Left ventricle myocardium inferior (tissue), 1 donor: ENCODE measurements at places on chromosomes 2 and 18.

DNA sequence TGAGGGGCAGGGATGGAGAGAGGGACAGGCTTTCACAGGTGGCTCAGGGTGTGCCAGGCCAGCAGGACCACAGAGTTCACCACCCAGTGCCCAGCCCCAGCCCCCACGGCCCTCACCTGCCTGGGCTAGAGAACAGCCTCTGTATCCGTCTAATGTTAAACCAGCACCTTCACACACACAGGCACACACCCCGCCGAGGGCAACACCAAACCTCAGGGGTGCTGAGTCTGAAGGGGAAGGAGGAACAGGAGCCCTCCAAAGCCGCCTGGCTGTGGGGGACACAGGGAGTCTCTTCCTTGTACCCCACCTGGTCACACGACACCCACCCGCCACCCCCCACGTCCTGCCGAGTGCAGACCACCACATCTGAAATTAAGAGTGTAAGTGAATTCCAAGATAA is 205.8 kb upstream of the SALL3 start:
- H3K4me3 ChIP-seq: no peak overlapping the region
- H3K4me1 ChIP-seq: no peaks in the 10 kb centered on the region
- no peaks in the 10 kb centered on the region for H3K36me3 ChIP-seq
- H3K27me3 ChIP-seq: peaks cover 52% of the 10 kb centered on the region
- no peak overlapping the region for H3K27ac ChIP-seq

DNA sequence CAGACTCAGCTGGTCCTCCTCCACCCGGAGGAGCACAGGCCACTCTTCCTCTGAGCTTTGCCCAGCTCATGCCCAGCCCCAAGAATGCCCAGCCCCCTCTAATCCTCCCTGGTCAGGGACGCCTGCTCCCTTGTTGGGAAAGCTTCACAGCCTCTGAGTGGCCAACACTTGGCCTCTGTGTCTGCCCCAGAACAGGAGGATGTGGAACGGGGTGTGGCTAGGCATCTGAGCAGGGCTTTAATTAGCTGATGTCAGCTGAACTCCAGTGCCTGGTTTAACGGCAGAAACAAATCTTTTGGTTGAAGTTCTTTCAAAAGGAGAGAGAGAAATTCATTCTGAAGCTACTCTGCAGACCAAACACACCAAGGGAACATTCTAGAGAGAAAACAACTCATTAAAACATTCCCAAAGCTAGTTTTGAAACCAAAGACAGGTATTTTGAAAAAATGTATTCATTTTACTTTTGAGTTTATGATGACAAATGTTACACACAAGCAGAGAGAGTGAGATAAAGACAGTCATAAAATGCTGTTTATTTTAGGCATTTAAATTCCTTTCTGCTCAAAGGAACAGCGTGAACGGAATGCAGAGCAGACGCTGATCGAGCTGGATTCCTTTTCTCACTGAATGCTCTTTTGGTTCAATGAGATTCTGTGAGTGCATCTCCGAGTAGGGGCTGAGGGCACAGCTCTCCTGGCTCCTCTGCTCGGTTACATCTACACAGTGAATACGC is 63.8 kb downstream of the RTP5 start:
- DNase-seq: no peak
- H3K27ac ChIP-seq: no peak overlapping the region
- H3K4me3 ChIP-seq: no peak overlapping the region
- no peaks in the 10 kb centered on the region for H3K36me3 ChIP-seq
- peaks cover 8% of the 10 kb centered on the region for H3K4me1 ChIP-seq

- no peak for DNase-seq
- H3K36me3 ChIP-seq: no peaks in the 10 kb centered on the region
- H3K4me1 ChIP-seq: no peaks in the 10 kb centered on the region
- no peak overlapping the region for H3K4me3 ChIP-seq
- H3K27ac ChIP-seq: no peak overlapping the region
These were observed 4.2 kb downstream of the TEX51 start for GRCh38 chr2:126902859-126903258.

- no peaks in the 10 kb centered on the region for H3K4me1 ChIP-seq
- peaks cover 7% of the 10 kb centered on the region for H3K27me3 ChIP-seq
- H3K4me3 ChIP-seq: no peak overlapping the region
- H3K27ac ChIP-seq: no peak overlapping the region
These were observed 35.6 kb upstream of the NRP2 start for GRCh38 chr2:205646680-205647079.

DNA sequence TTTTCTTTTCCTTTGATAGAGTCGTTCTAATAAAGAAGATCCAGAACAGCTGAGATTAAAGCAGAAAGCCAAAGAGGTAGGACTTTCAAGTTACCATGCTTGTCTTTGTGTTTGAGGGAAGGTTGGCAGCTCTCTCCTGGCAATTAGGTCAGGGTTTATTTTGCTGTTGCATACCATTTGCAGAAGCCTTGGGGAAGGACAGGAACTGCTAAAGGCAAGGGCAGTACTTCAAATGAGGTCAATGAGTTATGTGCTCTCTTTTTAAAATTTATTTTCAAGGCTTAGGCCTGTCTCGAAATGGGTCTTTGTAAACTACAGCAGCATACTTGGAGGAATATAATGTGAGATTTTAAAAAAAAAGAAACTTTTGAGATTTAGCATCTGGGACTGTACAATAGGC is 108.9 kb downstream of the TAF4B start:
- no peaks in the 10 kb centered on the region for H3K27me3 ChIP-seq
- H3K27ac ChIP-seq: peak overlapping the region; percentile 61
- no peak overlapping the region for H3K4me3 ChIP-seq
- H3K4me1 ChIP-seq: peaks cover 19% of the 10 kb centered on the region

DNA sequence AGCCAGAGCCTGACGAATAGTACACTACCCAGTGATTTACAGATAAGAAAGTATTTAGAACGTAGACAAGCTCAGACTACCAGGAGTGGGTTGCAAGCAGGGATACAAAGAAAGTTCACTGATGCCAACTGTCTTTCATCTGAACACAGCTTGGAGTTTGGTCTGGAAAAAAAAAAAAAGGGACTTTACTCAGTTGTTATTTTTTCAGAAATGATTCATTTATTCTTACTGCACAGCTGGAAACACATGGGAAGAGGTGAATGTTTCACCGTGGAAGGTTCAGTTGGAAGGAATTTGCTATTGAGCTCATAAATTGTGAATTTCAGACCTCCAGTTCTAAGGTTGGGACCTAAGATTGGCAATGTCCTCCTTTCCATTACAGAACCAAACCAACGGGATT is 259.7 kb downstream of the ETAA1 start:
- no peaks in the 10 kb centered on the region for H3K36me3 ChIP-seq
- H3K27me3 ChIP-seq: no peaks in the 10 kb centered on the region
- H3K4me1 ChIP-seq: no peaks in the 10 kb centered on the region
- no peak for DNase-seq
- H3K4me3 ChIP-seq: no peak overlapping the region

- H3K27me3 ChIP-seq: no peaks in the 10 kb centered on the region
- no peak overlapping the region for H3K27ac ChIP-seq
- H3K4me3 ChIP-seq: no peak overlapping the region
- H3K4me1 ChIP-seq: no peaks in the 10 kb centered on the region
- H3K36me3 ChIP-seq: no peaks in the 10 kb centered on the region
These were observed 79.7 kb upstream of the DOCK10 start for GRCh38 chr2:225122007-225122406.

- H3K27me3 ChIP-seq: no peaks in the 10 kb centered on the region
- no peak for DNase-seq
- no peak overlapping the region for H3K27ac ChIP-seq
- peaks cover 21% of the 10 kb centered on the region for H3K4me1 ChIP-seq
These were observed 13.9 kb upstream of the ST8SIA5 start for GRCh38 chr18:46770708-46771107.

DNA sequence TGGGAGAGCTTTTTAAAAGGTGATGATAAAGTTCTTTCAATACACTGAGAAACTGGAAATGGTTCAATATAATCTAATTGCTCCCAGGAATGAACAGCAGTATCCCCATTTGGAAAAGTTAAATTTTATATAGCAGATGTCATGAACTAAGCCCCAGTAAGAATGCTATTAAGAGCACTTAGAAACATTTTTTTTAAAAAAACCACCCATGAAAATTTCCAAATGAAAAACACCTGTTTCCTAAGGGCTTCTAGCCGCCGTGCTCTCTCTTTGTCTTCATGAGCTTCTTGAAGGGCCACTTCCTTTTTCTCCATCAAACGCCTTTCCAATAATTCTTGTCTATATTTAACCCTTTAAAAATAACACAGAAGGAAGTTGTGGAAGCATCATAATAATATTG is 77.0 kb downstream of the UPP2 start:
- no peaks in the 10 kb centered on the region for H3K27me3 ChIP-seq
- H3K27ac ChIP-seq: no peak overlapping the region
- H3K36me3 ChIP-seq: no peaks in the 10 kb centered on the region
- H3K4me1 ChIP-seq: peaks cover 6% of the 10 kb centered on the region
- H3K4me3 ChIP-seq: no peak overlapping the region

- H3K4me3 ChIP-seq: no peak overlapping the region
- no peak overlapping the region for H3K27ac ChIP-seq
- H3K4me1 ChIP-seq: peaks cover 12% of the 10 kb centered on the region
These were observed 74.7 kb upstream of the TMEM200C start for GRCh38 chr18:5969989-5970403.

DNA sequence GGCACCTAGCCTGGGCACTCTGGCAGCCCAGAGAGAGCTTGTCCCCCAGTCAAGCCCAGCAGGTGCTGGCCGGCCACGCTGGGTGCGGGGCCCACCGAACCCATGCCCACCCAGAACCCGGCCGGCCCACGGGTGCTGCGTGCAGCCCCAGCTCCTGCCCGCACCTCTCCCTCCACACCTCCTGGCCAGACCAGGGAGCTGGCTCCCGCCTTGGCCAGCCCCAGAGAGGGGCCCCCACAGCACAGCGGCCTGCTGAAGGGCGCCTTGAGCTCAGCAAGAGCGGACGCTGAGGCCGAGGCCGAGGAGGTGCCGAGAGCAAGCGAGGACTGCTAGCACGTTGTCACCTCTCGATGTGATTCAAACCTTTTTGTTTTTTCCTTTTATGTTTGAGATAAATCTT is 407.0 kb upstream of the KCNJ3 start:
- H3K4me1 ChIP-seq: no peaks in the 10 kb centered on the region
- no peaks in the 10 kb centered on the region for H3K36me3 ChIP-seq
- no peak for DNase-seq

DNA sequence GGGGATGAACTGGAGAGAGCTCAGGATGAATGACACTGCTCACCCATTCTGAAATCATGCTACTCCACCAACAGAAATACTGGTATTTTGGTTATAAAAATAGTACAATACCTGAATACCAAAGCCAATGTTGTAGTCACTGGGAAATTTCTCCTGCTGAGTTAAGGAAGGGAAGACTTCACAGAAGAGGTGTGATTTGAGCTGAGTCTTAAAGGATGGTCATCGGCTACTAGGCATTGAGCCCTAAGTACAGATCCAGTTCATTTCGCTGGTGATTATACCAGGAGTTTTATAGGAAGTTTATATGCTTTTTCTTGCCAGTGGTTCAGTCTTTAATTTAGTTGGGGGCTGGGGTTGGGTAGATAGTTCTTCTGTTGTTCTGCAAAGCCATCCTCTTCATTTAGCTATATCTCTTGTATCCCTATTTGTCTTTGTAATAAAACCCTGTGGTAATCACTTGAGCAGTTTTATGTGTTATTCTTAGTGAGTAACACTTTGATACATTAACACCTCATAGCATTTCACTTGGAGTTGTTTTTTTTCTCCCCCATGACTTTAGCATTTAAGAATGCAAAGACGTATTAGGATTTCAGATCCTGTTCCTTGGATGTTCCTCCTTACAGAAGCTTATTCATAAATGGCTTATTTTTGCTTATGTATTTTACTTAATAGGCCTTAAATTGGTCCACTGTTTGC is 239.9 kb upstream of the FOSL2 start:
- H3K27me3 ChIP-seq: no peaks in the 10 kb centered on the region
- H3K4me3 ChIP-seq: no peak overlapping the region
- no peak for DNase-seq
- peaks cover 10% of the 10 kb centered on the region for H3K4me1 ChIP-seq
- peaks cover 10% of the 10 kb centered on the region for H3K36me3 ChIP-seq

DNA sequence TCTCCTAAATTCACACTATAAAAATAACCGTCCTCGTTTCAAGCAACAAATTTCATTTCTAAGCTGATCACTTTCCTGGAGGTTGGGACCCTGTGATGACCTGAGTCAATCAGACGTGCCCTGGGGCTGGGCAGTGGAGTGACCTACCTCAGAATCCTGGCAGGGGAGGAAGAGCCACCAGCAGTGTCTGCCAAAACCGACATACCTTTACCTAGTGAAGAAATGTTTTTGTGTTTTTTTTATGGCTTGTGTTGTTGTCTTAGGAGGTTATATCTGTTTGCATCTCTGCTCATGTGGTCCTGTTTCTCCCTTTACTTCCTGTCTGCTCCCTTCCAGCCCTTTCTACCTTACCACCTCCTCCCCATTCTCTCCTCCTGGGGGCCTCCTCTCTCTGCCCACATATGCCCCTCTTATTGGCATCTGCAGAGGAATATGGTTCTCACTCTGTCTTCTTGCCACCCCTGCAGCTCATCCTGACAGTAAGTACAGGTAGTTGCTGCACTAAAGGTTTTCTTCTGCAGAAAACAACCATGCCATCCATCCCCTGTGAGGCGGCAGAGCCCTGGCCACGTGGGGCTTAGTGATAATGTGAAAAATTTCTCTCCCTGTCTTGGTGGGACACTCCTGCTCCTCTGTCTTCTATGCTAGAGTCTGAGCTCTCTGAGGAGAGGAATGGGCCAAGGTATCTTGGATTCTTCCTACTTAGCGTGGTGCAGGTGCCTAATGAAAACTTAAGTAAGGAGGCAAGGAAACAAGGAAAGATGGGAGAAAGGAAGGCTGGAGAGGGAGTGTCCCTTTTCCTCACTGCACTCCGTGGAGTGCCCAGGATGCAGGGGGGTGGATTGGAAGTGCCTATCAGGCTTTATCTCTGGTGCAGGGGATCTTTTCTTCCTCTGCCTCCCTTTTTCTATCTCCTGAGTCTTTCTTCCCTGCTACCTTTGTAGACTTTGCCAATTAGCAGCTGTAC is 15.4 kb downstream of the ACOXL start:
- no peaks in the 10 kb centered on the region for H3K36me3 ChIP-seq
- DNase-seq: no peak
- H3K27ac ChIP-seq: no peak overlapping the region
- peaks cover 25% of the 10 kb centered on the region for H3K27me3 ChIP-seq
- H3K4me1 ChIP-seq: no peaks in the 10 kb centered on the region

DNA sequence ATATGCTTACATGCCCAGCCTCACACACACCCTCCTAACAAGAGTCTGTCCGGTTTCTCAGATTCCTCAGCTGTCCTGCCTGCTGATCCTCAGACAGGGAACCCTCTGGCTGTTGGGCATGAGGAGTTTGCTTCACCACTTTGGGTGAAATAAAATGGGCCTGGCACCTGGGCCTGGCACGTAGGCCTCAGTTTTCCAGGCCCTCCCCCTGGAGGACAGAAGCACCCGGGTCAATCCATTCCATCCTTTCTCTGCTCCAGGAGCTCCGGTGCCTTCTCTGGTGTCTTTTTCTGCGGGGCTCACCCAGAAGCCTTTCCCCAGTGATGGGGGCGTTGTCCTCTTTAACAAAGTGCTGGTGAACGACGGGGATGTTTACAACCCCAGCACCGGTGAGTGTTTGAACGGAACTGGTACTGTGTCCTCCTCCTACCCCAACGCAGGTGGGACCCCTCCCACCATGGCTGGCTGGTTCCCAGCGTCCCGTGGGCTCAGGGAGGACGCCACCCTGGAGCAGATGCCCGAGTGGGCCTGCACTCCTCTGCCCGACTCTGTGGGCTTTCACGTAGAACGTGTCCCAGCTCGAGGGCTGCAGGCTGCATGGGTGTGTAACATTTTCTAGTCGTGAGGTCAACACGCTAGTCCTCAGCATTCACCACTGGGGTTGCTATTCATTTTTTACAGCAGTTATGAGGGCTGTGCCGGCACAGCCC is 62.8 kb downstream of the EMILIN2 start:
- H3K4me1 ChIP-seq: peaks cover 40% of the 10 kb centered on the region
- H3K27ac ChIP-seq: no peak overlapping the region

GRCh38 chr2:86633155-86633651 is 9.5 kb upstream of the RNF103 start:
- H3K36me3 ChIP-seq: no peaks in the 10 kb centered on the region
- H3K4me3 ChIP-seq: no peak overlapping the region
- DNase-seq: peak; percentile 22
- peaks cover 22% of the 10 kb centered on the region for H3K4me1 ChIP-seq
- H3K27me3 ChIP-seq: no peaks in the 10 kb centered on the region
